ENCODE measurements at places on chromosomes 6 and 20.
A peak's percentile ranks its signal among the peaks of the same experiment; 100 is the strongest.

GRCh38 chr6:160992980-160993314 is 1.4 kb downstream of the MAP3K4 start:
- no peak for DNase-seq

- DNase-seq = no peak
Observed at GRCh38 chr6:45610374-45610773, 232.6 kb upstream of the SUPT3H start.

GRCh38 chr6:149940672-149940982 is 1.2 kb upstream of the ULBP2 start:
- no peak for DNase-seq

DNA sequence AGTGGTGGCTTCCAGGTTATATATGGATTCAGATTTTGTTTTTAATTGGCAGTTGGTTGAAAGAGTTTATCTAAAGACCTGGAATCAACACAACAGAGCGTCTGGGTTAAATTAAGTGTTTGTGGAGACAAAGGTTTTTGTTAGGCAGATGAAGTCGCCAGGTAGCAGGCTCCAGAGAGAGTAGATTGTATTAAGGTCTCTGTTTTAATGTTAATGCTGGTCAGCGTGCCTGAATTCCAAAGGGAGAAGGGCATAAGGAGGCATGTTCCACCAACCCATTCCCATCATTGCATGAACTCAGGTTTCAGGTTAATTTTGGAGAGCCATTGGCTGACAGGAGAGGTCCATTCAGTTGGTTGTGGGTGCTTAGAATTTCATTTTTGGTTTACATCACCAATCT is 744.1 kb upstream of the GJE1 start:
- DNase-seq = no peak

DNA sequence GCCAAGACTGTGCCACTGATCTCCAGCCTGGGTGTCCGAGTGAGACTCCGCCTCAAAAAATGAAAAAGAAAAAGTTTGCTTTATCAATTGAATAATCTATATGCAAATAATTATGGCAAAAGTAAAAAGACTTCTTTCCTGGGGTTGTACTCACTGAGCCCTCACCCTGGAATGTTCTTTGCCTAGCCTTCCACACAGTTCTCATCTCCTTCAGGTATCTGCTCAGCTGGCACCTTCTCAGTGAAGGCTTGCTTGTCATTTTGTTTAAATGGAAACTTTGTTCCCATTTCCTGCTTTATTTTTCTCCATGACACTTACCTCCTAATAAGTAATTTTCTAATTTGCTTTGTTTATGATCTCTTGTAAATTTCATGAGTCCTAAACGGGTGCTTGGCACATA is 96.7 kb downstream of the SGK1 start:
- no peak for DNase-seq

- no peak for DNase-seq
Observed at GRCh38 chr6:72525821-72526510, 95.9 kb upstream of the KCNQ5 start.

DNA sequence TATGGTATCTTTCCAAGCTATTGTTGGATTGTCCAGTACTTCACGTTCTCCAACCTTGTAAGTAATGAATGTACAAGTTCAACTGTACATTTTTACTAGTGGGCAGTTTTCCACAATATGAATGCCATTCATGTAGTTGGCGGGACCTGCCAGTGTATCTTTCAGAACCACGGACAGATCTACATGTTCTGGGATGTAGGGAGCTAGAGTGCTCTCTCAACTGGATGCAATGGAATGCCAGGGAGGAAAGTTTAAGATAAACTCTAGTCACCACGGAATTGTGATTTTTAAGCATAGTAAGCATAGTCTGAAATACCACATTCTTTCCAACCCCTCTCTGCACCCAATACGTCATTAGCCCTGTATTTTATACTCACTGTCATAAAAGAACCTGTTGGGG is 21.5 kb upstream of the HLA-C start:
- DNase-seq = no peak

GRCh38 chr6:139442188-139442671 is 67.8 kb upstream of the CITED2 start:
- DNase-seq = no peak

- no peak for DNase-seq
Observed at GRCh38 chr6:83313882-83314281, 117.0 kb downstream of the ME1 start.

DNA sequence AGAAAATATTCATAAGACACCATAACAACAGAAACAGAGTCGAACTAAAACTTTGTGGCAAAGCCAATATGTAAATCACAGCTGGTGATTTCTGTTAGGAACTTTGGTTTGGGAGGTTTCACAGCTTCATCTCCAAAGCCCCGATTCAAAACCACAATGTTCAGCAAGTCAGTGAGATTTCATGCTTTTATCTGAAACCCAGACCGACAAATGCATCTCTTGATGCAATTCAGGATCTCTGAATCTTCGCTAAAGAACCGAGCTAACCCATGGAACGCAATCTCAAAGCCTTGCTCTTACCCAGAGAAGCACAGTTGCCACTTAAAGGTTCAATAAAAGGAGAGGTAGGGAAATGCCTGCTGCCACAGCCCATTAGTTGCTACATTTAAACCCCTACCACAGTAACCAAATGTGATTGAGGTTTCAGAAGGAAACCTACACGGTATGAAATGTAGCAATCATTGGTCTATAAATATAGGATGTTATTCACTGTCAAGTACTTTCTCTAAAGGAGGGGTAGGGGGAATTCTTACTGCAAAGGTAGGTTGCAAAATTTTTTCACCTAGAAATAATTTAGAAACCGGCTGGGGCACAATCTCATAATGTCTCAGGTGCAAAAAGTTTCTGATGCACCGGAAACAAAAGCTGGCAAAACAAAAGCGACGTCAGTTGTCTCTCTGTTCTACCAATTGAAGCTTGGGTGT is 381.0 kb upstream of the ARID1B start:
- DNase-seq = peak; percentile 60

GRCh38 chr6:3726421-3726820 is 25.1 kb downstream of the PXDC1 start:
- DNase-seq = no peak

DNA sequence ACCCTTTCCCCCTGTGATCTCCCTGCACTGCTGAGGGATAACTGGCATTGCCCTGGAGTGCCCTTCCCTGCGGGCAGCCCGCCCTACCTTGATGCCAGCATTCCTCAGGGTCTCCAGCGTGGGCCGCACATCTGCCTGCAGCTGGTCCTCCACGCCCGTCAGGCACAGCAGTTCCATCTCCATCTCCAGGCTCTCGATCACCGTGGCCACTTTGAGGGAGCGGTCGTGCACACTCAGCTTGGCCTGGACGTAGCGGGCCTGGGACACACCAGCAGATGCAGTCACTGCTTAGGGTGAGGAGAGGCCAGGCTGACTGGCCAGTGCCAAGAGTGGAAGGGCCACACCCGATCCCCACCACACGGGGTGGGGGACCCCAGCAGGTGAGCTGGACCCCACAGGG is 82.6 kb upstream of the NFATC2 start:
- no peak for DNase-seq

DNA sequence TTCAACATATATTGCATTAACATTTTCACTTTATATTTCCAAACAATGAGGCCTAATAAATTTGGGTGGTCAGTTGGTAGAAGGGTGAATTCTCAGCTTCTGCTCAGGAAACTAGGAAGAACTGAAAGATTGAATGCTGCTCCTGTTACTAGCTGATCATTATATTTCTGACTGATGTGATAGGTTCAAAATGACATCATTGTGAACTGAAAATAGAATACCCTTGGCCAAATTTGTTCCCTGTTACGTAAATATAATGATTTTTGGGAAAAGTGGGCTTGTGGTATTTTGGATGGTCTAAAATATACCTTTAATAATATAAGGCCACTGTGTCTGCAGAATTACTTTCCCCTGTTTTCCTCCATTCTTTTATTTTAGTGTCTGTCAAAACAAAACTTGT is 2.8 kb downstream of the UST start:
- DNase-seq = no peak

- DNase-seq = no peak
Observed at GRCh38 chr20:23046431-23046830, 3.0 kb downstream of the THBD start.

GRCh38 chr20:48384147-48384818 is 443.5 kb downstream of the PREX1 start:
- no peak for DNase-seq

GRCh38 chr6:45569210-45569945 is 191.6 kb upstream of the SUPT3H start:
- DNase-seq = no peak

- DNase-seq = no peak
Observed at GRCh38 chr20:63766695-63767426, 27.3 kb downstream of the SLC2A4RG start.

- DNase-seq = no peak
Observed at GRCh38 chr20:62064770-62065673, 659 bp downstream of the TAF4 start.

DNA sequence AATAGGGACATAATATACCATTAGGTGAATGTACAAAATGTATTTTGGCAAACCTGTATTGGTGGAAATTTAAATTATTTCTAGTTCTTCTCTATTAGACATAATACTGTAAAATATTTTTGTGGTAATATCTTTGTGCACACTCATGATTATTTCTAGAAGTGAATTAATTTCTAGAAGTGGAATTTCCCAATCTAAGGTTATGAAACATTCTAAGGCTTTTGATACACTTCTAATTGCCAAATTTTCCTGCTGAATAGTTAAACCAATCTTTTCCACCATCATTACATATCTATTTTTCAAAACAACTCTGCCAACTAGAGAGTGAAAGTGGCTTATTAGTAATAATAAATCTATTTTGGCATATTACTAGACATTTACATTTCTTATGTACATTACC is 1.8 kb upstream of the CCND3 start:
- DNase-seq = no peak

- no peak for DNase-seq
Observed at GRCh38 chr6:81777586-81778268, 25.2 kb upstream of the TENT5A start.

GRCh38 chr6:135087803-135088202 is 33.2 kb upstream of the HBS1L start:
- DNase-seq = peak; percentile 87

GRCh38 chr6:84026721-84027164 is 6.8 kb upstream of the MRAP2 start:
- no peak for DNase-seq

GRCh38 chr20:49161428-49162152 is 26.5 kb downstream of the STAU1 start:
- no peak for DNase-seq

DNA sequence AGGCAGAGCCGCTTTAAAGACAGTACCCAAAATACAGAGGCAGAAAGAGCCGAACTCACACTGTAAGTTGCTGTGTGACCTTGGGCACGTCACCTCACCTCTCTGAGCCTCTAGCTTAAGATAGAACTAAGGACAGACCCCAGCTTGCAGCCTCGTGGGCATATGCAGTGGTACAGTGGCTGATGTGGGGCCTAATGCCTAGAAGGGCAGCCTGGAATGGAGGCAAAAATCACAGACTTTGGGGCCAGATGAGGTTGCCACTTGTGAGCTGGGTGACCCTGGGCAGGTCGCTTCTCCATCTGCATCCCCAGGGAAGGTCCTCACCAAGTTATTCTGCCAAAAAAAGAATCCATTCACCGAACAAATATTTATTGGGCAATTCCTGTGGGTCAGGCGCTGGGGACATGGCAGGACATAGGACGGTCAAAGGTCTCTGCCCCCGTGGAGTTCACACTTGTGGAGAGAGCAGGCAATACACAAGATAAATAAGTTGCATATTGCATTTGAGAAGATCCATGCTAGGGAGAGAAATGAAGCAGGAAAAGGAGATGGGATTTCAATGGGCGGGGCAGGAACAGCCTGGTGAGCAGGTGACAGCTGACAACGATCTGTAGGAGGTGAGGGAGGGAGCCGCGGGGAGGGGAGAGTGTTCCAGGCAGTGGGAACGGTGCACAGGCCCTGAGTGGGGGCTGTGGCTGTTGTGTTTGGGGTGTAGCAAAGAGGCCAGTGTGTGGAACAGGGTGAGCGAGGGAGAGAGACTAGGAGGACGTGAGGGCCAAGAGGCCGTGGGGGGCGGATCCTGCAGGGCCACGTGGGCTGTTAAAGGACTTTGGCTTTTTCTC is 115.2 kb downstream of the CEBPB start:
- no peak for DNase-seq

- DNase-seq = no peak
Observed at GRCh38 chr6:35385457-35386202, 43.3 kb downstream of the PPARD start.

GRCh38 chr6:53441035-53441493 is 92.3 kb upstream of the ELOVL5 start:
- no peak for DNase-seq

- no peak for DNase-seq
Observed at GRCh38 chr6:88381289-88381642, 215.1 kb upstream of the CNR1 start.

DNA sequence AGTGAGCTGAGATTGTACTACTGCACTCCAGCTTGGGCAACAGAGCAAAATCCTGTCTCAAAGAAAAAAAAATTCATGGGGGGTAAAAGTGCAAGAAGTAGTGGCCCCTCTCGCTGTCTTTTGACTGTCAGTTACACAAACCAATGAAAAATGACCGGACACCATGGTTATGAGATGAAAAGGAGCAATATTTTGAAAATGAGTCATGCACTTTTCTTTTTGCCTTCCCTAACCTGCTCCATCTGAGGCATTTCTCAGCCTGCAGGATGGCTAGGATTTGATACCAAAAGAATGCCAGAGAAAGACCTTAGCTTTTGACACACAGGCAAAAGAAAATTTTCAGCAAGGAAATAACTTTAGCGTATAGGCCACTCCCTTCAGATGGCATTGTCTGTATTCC is 181.7 kb upstream of the ARID1B start:
- no peak for DNase-seq

DNA sequence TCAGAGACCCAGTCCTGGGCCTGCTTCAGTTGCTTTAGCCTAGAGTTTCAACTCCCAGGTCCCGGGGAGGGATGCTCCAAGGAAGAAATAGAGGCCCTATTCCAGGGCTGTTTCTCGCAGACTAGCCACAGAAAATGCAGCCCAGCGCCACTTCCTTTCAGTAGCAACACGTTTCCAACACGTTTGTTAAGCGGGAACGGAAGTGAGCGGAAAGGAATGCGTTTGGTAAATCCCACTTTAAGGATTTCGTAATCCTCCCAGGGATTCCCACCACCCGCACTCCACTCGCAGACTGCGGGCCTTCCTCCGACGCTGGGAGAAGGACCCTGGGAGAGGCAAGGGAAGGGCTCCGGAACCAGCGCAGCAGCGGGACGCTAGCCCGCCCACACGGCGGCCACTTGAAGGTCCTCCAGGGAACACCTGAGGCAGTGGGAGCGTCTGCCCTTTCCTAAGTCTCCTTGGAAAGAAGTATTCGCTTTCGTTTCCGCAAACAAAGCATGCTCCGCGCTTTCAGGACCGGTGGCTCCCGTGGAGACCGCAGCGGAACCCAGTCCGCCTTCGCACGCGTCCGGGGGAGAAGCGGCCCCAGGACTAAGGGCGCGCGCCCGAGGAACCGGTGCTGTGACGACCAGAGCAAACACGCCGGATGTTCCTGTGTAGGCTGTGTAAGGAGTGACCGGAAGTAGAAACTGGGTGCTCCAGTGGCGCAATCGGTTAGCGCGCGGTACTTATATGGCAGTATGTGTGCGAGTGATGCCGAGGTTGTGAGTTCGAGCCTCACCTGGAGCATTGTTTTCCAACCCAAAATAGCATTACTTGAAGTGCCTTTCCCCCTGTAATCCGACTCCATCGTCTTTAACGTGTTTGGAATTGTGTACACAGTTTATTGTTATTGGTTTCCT is 227.6 kb upstream of the PRSS16 start:
- no peak for DNase-seq
